ENCODE measurements at places on chromosomes 1 and 21.
A peak's percentile ranks its signal among the peaks of the same experiment; 100 is the strongest.

DNA sequence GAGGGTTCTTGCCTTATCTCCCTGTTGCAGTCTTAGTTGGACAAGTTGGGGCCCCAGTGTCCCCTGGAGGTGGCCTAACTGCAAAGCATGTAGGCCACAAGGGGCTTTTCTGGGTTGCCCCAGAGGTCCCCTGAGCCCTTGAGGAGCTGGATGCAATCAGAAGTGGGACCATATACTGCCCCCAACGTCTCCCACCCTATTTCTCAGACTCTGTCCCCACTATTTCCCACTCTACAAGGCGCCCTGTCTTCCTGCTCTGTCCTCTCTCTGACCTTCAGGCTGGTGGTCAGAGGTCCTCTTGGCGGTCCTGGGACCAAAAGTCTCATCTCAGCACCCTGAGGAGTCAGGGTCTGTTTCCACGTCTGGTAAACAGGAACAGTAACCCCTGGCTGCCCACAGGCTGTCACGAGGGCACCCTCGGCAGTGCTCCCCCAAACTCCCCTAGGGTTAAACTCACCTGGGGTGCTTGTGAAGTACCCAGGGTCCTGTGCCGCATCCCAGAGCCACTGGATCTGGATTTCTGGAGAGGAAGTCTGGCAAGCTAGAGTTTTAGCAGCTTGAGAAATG, 14.9 kb downstream of the PROK1 start:
- no peak for DNase-seq

DNA sequence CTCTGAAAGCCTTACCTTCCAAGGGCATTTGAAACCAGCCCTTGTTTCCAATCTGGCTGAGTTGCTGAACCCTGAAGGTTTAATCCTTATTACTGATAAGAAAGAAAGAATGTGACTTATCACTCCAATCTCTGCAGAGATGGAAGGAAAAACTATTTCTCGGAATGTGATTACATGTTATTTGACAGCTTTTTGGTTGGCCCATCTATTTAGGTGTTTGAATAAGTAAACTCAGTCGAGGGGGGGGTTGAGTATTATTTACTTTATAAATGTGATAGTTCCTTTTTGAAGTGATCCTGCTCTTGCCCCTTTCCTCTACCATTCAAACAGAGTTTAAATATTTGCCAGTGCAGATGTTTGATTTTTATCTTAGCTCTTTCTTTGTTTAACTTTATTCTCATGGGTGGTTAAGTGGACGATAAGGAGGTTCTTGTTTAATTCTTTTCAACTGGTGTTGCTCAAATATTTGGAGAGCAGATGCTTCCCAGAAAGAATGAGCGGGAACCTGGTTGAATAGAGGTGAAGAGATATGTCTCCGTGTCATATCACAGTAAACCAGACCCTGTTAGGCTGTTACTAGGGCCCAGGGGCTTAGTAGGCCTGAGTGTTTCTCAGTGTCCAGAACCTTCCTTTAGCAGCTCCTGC, 126.1 kb downstream of the CACHD1 start:
- no peak for DNase-seq

DNA sequence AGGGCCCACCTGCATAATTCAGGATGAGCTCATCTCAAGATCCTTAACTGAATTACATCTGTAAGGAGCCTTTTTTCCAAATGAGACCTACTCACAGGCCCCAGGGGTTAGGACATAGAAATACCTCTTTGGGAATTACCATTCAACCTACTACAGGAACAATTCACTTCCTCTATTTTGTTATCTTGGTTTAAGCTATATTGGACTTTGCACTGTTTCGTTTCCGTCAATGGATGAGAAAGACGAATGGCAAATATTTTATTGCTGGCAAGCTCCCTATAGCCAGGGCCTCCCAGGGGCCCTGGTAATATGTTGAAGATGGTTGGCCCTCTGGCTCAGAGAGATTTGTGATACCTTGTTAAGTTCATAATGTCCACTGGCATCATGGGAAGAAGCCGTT, 384.2 kb upstream of the DUSP10 start:
- DNase-seq, result no peak

DNA sequence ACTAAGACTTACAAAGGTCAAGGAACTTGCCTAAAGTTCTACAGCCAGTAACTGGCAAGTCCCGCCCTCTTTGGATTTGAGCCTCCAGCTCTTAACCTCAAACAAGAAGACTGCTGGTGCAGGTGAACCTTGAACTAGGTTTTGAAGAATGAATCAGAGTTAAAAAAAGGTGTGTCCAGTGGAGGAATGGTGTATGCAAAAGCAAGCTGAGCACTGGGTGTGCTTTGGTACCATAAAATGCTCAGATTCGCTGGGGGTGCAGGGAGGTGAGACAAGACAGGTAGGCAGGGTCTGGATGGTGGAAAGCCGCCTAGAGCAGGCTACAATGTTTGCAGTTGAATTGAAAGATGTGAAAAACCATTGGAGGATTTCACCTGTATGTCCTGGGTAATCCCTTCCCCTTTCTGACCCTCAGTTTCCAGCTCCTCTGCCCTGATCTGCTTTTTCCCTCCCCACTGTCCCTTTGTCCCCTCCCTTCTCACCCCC, 39.8 kb downstream of the FOXD2 start:
- no peak for DNase-seq

DNA sequence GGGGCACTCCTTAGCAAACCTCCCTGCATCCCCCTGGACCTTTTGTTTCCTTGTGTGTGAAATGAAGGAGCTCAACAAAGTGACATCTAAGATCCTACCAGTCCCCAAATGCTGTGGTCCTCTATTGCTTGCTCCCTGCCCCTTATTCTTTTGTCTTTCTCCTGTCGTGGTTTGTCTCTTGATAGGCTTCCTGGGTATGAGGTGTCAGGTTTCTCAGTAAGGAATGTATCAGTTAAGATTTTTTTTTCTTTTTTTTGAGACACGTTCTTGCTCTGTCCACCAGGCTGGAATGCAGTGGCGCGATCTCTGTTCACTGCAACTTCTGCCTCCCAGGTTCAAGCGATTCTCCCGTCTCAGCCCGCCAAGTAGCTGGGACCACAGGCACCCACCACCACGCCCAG, 16.8 kb downstream of the CNIH3 start:
- peak; percentile 71 for DNase-seq

- DNase-seq, result peak; percentile 30
Observed at GRCh38 chr21:37006486-37007291, at the start of gene RIPPLY3. TSS of gene RIPPLY3 (plus strand) at chr21:37006702. CDS start at chr21:37006773, 71 bp downstream.

DNA sequence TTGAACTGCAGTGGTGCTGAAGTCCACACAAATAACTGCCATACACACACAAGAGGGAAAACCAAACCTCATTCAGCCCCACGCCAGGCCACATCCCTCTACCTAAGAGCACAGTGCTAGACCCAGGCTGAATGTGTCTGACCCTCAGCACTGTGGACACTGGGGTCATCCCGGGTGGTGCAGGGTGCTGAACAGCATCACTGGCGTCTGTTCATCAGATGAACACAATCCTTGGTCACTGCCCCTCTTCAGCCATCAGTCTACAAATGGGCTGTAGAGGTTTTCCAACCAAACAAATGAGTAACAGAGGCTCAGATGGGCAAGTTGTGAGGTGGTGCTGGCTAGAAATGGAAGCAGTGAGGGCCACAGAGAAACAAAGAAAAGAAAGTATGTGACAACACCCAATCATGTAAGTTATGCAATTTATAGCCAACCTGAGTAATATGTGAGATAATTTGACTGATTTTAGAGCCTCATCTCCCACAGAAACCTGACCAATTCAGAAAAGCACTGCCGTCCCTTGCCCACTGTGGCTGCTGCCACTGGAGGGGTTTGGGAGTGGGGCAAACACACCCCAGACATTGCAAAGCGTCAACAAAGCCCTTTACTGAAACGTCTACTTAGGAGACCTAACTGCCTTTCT, 27.9 kb downstream of the GNB1 start:
- DNase-seq, result no peak

DNA sequence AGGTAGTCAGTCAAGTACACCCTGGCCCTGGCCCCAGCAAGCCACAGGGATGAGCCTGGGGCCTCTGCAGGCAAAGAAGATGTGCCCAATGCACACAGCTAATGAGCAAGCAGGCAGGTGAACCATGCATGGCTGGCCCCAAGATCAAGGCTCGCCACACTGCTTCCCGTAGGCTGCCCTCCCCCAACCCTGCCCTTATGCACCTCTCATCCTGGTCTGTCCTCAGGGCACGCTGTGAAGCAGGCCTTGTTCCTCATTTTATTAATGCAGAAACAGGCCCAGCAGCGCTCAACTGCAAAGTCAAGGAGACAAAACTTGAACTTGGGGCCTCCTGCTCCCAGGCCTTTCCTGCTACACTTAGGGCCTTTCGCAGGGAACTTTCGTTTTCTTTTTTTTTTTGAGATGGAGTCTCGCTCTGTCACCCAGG, 35.6 kb upstream of the ID3 start:
- DNase-seq, result no peak

- DNase-seq, result peak; percentile 80
Observed at GRCh38 chr1:45892068-45892785, 88.8 kb downstream of the MAST2 start.
